Pericardium fibroblast (primary cell): ENCODE measurements at places on chromosomes 1 and 21. TPM values are rescaled to one million over a fixed set of nuclear protein-coding genes. Genes with fewer than 3 reads are reported as not detected.

The OR2L8 gene
- not detected in 2 replicates for total RNA-seq

The ARHGEF16 gene
- total RNA-seq: 0.23 TPM in 1 of 2 replicates, not detected in the other

The OR2L3 gene
- not detected in 2 replicates for total RNA-seq

The ERVH48-1 gene
- total RNA-seq: not detected in 2 replicates

The RGS13 gene
- total RNA-seq: not detected in 2 replicates

The TOMM20 gene
- total RNA-seq: 85.4 and 89.7 TPM in 2 replicates

The AKR7A3 gene
- 0.26 and 0.70 TPM in 2 replicates for total RNA-seq

The BCAN gene
- total RNA-seq: not detected in 2 replicates

The CELA3B gene
- not detected in 2 replicates for total RNA-seq

The C1orf141 gene
- not detected in 2 replicates for total RNA-seq

The TBX15 gene
- total RNA-seq: 1.1 and 3.3 TPM in 2 replicates

The OR6N1 gene
- not detected in 2 replicates for total RNA-seq

The LCE1C gene
- not detected in 2 replicates for total RNA-seq

The SLAMF6 gene
- not detected in 2 replicates for total RNA-seq

The MAGOH gene
- total RNA-seq: 11.7 and 40.8 TPM in 2 replicates

The RHD gene
- not detected in 2 replicates for total RNA-seq

The PPIE gene
- 31.2 and 38.7 TPM in 2 replicates for total RNA-seq

The TNFSF4 gene
- 1.1 and 1.4 TPM in 2 replicates for total RNA-seq

The PTPN14 gene
- total RNA-seq: 24.6 and 27.7 TPM in 2 replicates

The CXADR gene
- total RNA-seq: 0.60 and 21.1 TPM in 2 replicates

The ACTA1 gene
- total RNA-seq: 9.8 TPM in 1 of 2 replicates, not detected in the other

The IQGAP3 gene
- total RNA-seq: 0.58 and 0.85 TPM in 2 replicates

The BTBD8 gene
- 0.93 and 4.2 TPM in 2 replicates for total RNA-seq

The FAM72D gene
- total RNA-seq: not detected in 2 replicates

The MYBPHL gene
- total RNA-seq: not detected in 2 replicates

The FHAD1 gene
- total RNA-seq: 0.26 TPM in 1 of 2 replicates, not detected in the other

The DSCAM gene
- not detected in 2 replicates for total RNA-seq

The ATP6V1G3 gene
- 0.23 TPM in 1 of 2 replicates, not detected in the other for total RNA-seq

The LYPLAL1 gene
- 17.4 and 19.2 TPM in 2 replicates for total RNA-seq

The CCDC190 gene
- 2.4 and 5.5 TPM in 2 replicates for total RNA-seq

The CCDC27 gene
- not detected in 2 replicates for total RNA-seq

The SPOCD1 gene
- 3.0 and 5.9 TPM in 2 replicates for total RNA-seq

The AADACL3 gene
- total RNA-seq: not detected in 2 replicates

The S100A10 gene
- 243 and 508 TPM in 2 replicates for total RNA-seq

The MCOLN3 gene
- not detected in 2 replicates for total RNA-seq

The INSRR gene
- total RNA-seq: not detected in 2 replicates

The DCST1 gene
- total RNA-seq: not detected in 2 replicates

The MXRA8 gene
- total RNA-seq: 368 and 672 TPM in 2 replicates

The CRB1 gene
- total RNA-seq: not detected in 2 replicates
